ENCODE measurements at places on chromosomes 5 and 9.

DNA sequence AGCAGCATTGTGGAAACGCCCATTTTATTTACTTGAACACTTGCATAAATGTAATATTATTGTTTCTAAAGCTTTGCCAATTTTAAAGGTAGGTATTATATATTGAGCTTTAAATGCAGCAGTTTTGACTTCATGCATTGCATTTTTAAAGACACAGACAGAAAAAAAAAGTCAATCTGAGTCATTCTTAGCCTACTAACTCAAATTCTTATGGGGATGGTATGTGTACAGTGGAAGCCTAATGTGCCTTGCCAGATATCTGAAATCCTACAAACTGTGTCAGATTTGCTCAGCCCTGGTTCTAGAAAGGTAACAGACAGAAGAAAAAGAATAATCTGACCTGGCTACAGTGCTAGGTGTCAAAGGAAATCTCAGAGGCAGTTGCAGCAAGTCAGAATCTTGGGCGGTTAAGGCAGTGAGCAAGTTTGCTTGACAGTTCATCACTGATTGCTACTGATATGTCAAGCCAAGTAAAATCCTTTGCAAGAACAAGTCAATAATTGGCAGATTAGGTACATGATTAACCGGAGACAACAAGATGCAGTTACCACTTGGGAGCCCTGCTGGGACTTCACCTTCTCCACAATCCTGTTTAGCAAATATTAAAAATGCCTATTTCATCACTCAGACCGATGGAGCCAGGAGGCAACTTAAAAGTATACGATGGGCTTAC, 224.8 kb upstream of the WWC1 start:
- no peak for DNase-seq

DNA sequence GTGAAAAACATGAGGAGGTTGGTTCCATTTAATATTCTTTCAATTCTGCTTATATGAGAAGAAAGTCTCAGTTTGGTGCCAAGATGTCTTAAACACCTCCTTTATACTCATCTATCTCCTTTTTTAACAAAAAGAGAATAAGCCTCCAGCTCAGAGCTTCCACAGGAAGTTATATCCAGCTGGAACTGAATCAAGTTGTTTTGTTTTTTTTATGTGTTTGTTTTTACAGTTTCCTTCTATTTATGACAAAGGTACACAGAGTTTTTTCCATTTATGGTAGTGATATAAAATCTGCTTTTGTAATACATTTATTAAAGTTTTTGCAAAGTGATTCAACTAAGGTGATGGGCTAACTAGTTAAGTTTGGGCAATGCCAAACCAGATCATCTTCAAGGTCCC, 10.4 kb downstream of the SPARC start:
- DNase-seq: peak; percentile 11

- DNase-seq: no peak
Measured at GRCh38 chr5:166276006-166276405, 2015.4 kb upstream of the WWC1 start.

GRCh38 chr5:112847306-112847705, 13.8 kb upstream of the SRP19 start:
- no peak for DNase-seq

DNA sequence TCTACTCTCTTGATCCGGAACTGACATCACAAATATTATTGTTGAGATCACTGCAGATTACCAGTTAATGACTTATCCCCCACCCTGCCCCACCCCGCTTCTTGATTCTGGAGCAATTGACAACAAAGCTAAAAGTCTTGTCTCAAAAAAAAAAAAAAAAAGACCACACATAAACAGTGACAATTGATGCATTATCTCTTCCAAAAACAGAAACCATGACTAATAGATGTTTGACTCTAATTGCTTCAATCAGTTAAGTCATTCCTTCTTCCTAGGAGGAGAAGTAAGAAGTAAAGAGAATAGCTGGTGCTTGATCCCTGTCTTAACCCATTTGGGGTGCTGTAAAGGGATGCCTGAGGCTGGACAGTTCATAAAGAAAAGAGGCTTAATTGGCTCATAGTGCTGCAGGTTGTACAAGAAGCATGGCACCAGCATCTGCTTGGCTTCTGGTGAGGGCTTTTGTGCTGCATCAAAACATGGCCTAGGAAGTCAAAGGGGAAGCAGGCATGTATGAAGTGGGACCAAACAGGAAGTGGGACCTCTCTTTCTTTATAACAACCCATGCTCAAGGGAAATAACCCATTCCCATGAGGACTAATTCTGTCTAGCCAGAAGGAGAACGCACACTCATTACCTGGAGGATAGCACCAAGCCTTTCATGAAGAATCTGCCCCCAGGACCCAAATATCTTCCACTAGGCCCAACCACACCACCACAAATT, 158.7 kb downstream of the TMEM167A start:
- no peak for DNase-seq

- no peak for DNase-seq
Measured at GRCh38 chr9:125977223-125977622, 230.1 kb downstream of the PBX3 start.

DNA sequence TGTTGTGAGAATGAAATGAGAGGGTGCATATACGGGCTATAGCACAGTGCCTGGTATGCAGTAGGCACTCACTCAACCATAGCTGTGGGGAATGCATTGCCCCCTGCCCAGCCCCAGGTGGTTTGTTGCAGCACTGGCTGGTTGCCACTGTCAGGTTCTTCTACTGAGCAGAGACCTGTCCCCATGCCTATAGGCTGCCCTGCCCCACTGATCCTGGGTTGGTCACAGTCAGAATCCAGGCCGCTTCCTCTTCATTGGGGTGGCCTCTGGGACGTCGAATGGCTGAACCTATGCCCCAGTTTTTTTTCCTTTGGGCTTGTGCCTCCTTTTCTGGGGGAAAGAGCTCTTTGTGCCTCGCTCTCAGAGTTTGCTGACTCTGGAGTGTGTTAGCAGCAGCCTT, 74.6 kb downstream of the RGS3 start:
- DNase-seq: no peak

DNA sequence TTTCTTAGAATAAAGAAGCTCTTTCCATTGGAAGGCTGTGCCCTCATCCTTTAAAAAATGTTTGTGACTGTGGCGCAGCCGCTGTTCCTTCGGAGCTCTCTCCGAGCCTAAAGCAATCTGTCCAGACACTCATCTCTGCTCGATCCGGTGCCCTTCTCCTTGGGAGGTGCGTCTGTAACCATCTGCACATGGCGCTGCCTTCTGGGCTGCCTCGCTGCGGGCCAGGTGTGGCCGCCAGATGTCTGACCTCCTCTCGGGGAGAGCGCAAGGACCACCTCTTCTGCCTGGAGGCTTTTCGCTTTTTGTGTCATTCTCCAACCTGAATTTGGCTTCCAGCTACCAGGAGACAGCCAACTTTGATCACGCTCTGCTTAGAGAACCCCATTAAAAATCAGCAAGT, 153.4 kb upstream of the PTCH1 start:
- no peak for DNase-seq

GRCh38 chr9:136533775-136534157, 12.1 kb downstream of the NOTCH1 start:
- DNase-seq: no peak

DNA sequence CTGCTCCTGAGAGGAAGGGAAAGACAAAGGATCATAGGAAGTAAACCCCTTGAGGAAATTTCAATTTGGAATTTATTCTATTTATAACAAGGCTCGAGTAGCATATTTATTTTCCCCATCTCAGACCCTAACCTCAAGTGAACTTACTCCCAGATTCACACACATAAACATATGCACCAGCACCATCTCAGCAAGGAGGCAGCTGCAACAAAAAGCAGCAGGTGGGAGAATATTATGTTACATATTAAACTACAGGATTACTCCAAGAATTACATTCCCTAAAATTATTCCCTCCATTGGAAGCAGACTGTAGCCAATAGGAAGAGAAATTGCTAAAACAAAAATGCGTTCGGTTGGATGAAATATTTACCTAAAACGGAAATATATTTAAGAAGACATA, 108.4 kb upstream of the PRSS3 start:
- DNase-seq: no peak

DNA sequence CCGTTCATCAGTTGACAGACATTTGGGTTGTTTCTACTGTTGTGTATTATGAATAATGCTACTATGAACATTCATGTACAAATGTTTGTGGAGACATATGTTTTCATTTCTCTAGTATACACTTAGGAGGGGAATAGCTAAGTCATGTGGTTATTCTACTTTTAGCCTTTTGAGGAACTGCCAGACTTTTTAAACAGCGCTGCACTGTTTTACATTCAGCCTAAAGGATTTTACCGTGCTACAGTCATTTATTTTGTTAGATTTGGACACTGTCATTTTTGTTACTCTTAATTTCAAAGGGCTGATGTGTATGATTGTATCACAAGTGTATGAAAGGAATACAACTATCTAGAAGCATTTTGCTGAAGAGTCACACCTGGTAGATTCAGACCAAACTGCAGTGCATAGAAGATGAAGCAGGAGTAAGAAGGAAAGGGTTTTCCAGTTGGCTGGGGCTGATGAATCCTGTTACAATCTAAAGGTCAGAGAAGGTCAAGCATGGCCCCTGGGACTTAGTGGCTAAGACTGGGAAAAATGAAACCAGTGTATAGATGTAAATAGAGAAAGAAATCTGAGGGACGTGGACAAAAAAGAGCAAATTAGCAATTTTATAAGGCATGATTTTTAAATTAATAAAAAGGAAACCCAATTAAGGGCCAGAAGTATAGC, 509.7 kb downstream of the PSAT1 start:
- peak; percentile 52 for DNase-seq

DNA sequence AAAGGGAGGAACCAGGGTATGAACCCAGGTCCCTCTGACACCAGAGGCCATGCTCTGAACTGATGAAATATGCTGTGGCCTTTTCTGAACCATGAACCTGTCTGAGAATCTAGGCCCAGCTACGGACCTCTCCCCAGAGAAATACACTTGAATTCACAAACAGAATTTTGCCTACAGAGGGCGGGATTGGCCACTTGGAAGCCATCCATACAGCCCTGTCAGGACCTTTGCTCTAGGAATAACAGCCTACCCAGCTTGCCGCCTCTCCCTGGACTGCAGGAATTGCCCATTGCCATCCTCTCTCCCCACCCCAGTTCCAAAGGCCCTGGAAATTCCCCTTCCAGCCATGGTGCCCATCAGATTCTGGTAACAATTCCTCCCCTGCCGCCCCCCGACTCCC, 26.6 kb downstream of the MORN5 start:
- no peak for DNase-seq

GRCh38 chr9:98807070-98807813, at the start of gene GALNT12:
Gene GALNT12 (plus strand): TSS chr9:98807670. CDS start chr9:98807699, 29 bp downstream.
- DNase-seq: peak; percentile 56

- peak; percentile 53 for DNase-seq
Measured at GRCh38 chr9:72703574-72703973, 182.2 kb downstream of the TMC1 start.

DNA sequence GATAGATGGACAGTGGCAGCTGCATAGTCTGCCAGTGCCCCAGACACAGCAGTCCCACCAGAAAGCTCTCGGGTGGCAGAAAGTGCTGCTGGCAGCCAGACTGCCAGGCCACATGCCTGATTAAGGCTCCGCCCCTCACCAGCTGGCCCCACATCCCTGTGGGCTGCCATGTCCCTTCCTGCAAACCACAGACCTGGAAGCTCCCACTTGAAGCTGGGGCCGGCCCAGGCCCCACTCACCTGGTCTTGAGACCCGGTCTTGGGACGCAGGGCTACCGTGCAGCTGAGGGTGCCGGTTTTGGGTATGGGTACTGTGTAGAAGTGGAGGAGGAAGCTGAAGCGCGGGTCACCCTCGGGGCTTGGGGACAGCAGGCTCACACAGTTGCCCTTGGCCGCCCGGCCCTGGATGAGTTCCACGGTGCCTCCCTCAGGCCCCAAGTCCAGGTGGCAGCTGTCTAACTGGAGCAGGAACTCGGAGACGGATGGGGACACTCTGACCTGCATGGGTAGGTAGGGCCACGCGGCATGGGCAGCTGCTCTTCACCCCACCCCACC, 15.3 kb downstream of the FPGS start:
- DNase-seq: peak; percentile 51

GRCh38 chr5:95712347-95712958, 18.7 kb upstream of the RHOBTB3 start:
- peak; percentile 65 for DNase-seq

DNA sequence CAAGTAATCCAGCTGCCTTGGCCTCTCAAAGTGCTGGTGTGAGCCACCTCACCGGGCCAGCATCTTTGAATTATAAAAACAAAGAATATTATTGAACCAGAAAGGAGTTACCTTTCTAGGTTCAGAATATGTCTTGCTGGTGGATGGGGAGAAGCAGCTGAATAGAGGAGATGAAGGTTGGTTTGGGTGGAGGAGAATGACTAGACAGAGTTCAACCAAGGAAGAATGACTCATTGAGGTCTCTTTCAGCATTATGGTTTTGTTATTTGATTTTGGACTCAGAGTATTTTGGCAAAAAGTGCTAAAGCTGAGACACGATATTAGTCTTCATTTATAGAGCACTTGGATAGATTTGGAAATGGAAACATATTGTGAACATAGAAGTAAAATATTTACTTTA, 75.2 kb upstream of the MPDZ start:
- DNase-seq: peak; percentile 1

DNA sequence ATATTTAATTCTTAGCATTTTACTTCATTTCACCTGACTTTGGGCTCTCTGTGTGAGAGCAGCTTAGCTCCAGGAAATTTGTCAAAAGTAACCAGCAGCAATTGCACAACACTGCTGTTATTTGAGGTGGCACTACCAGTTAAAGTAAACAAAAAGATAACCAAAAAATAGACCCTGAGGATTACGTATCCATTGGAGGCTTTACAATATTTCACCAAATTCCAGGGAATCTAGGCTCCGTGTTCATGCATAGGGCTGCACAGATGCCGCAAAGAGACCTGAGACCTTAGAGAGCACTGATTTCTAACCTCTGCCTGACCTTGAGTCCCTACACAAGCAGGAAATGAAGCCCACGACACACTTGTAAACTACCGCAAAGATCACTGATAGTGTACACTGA, 1392.7 kb upstream of the CDH6 start:
- no peak for DNase-seq

DNA sequence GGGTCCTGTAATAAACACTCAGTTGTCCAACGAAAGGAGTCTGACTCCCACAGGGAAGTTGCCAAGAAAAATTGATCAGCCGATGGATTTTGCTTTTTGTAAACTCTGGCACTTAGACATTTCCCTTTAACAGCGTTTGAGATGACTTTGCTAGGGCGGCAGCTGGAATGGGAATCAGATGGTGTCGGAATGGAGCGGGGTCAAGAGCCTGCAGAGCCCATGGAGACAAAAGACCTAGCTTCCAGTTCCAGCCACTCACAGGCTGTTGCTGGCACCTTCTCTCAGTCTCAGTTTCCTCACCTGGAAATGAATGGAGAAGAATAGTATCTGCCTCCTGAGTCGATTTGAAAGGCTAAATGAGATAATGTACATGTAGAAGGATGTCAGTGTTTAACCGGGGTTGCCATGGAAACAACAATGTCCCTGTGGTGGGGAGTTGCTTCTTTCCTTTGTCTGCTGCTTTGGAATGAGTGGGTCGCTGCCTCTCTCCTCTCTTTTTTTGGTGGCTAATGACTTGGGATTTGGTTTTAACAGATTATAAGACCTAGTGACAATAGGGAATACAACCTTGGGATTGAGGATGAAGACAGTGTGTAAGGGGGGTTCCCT, 137.4 kb downstream of the GAS1 start:
- no peak for DNase-seq

- DNase-seq: no peak
Measured at GRCh38 chr9:15842051-15842450, 289.2 kb downstream of the CCDC171 start.

GRCh38 chr5:68193481-68194036, 22.0 kb upstream of the PIK3R1 start:
- DNase-seq: no peak

Measured in foreskin fibroblast (primary cell).